Stimulated activated CD8-positive, alpha-beta memory T cell treated with anti-CD3 and anti-CD28 coated beads, Interleukin-7, amount 100 ng/mL, for 24 hours (primary cell): ENCODE measurements at places on chromosomes 12 and 14.

DNA sequence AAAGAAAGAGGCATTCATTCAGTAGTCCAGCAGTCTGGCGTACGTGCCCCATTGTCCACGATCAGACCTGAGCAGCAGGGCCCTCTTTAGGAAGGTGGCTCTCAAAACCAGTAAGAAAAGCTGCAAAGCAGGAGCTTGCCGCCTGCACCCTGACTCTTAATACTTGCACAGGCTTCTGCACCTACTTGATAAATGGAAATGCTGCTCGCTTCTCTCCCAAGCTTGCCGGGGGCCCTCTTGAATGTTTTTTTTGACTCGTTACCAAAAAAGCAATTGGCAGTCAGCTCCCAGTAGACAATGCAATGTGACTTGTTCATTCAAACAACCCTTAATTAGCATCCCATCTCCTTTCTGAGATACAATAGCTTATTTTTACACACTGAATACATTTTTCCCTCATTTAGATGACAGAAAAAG lies 27.2 kb upstream of the PTPRB start:
- DNase-seq = no peak

DNA sequence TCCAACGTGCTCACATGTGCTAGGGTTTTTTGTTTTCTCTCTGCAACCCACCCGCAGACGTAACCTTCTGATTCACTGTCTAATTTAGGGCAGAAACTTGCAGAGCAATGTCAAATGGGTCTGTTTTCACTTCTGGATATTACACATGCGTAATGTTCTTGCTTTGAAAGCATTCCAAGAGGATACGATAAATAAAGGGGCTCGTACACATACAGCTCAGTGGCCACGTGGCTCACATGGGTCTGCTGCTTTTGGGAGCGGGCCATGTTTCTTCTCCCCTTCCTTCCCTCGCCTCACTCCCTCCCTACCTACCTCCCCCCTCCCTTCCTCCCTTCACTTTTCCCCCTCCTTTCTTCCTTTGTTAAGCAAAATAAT lies 23.4 kb downstream of the CACNA1C start:
- no peak for DNase-seq

GRCh38 chr12:63362791-63363190 lies 211.8 kb upstream of the AVPR1A start:
- no peak for DNase-seq

GRCh38 chr14:74049876-74050495 lies 30.8 kb downstream of the BBOF1 start:
- DNase-seq = no peak

- DNase-seq = no peak
These were observed 11.8 kb upstream of the GPR132 start for GRCh38 chr14:105076805-105077648.

GRCh38 chr12:4867384-4867783 lies 42.3 kb upstream of the KCNA1 start:
- no peak for DNase-seq

DNA sequence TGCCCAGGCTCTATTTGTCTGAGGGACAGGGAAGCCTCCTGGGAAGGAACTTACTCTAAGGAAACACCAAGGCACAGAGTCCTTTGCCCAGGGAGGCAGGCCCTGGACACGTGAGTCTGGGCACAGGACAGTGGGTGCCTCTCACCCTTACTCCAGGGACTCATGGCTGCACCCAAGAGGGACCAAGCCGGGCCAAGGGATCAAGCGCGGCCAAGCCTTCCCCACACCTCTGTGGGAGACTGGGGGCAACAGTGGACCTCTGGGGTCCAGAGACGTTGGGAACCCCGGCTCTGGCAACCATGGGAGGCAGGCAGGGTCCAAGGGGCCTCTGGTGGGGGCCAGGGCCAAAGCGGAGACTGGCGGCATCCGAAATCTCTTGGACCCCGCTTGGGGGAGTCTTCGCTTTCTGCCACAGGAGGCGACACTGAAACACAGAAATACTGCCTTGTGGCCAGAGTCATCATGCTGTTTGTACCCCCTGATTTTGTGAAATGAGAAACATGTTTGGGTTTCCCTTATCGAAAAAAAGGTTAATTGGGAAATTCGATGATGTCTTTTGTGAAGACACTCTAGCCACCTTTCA lies 51.7 kb upstream of the BCL11B start:
- no peak for DNase-seq

DNA sequence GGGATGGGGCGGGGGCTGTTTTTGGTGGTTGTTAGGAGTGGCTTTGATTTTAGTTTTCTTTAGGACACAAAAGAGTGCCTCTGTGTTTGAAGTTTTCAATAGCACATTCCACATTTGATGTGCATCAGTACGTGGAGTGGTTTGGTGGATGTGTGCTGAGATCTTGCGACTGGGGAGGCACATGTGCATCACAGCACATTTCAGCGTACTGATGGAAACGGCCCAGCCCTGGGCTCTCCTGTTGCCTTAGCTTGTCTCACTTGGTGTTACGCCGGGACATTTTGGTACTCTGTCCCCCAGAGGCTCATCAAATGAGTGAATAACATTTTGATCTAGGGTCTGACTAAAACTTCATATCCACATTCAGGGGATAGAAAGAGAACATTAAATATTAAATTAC lies 70.5 kb downstream of the GNS start:
- DNase-seq = no peak

DNA sequence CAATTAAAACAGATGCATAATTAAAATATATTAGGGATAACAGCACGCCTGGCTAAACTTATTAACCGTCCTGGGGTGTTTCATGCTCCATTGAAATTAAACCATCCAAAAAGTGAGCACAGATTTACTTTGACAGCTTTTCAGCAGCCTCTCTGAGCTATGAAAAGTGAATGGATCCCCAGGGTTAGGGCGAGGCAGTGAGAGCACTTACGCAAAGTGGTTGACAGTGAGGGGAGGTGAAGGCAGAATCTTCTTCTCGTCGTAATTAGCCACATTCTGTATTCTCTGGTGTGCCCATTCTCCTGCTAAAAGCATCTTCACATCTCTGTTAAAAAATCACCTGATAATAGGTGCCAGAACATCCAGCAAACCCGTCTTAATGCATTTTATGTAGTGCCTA lies 1.9 kb downstream of the TMTC2 start:
- DNase-seq = no peak

- no peak for DNase-seq
These were observed 190.9 kb upstream of the RASSF8 start for GRCh38 chr12:25767606-25768005.

DNA sequence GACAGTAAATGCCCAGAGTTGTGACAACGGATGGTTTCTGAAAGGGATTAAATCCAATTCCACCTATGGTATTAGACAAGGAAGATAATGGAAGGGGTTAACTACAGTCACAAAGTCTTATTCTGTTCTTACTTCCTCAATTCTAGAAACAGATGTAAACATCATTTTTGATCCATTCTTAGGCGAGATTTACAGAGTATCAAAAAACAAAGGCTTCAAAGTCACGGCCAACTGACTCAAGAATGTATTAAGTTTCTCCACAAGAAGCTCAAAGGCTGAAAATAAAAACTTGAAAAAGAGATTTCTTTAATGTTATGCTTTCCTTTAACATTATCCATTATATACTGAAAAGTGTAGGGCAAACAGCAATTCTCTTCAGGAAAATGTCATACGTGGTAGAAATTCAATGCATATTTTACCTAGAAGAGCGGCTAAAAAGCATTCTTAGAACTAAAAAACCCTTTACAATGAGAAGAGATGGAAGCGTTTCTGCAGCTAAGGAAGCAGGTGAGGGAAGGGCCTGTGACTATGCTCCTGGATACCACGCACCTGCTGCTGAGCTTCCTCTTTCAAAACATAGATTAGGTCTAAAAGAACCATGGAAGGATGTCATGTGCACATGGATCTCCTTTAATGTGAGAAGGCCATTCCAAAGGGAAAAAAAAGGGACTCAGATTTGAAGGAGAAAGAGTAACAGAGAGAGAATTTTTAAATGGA lies 185.8 kb downstream of the STXBP6 start:
- no peak for DNase-seq

DNA sequence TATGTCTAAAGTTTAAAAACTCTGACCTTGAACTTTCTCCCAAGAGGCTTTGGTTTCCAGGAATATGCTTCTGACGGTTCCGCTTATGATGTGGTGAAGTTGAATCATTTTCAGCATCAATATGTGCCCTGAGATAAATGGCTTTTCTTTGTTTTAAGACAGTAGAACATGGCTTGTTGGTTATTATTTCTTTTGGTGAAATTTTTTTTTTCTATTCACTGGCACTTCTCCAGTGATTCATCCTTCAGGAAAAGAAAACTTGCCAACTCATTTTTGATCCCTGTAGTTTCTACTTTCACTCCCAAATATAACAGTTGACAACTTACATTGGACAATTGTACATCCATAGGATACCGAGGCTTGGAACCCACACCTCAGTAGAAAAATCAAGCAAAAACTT lies 1301.2 kb upstream of the FLRT2 start:
- no peak for DNase-seq
